CD8-positive, alpha-beta T cell (primary cell): ENCODE measurements at places on chromosomes 1 and 21.

- DNase-seq: no peak
Measured at GRCh38 chr1:178434899-178435435, 61.8 kb downstream of the CLEC20A start.

- DNase-seq: no peak
Measured at GRCh38 chr1:200619894-200620272, 668 bp downstream of the KIF14 start.

DNA sequence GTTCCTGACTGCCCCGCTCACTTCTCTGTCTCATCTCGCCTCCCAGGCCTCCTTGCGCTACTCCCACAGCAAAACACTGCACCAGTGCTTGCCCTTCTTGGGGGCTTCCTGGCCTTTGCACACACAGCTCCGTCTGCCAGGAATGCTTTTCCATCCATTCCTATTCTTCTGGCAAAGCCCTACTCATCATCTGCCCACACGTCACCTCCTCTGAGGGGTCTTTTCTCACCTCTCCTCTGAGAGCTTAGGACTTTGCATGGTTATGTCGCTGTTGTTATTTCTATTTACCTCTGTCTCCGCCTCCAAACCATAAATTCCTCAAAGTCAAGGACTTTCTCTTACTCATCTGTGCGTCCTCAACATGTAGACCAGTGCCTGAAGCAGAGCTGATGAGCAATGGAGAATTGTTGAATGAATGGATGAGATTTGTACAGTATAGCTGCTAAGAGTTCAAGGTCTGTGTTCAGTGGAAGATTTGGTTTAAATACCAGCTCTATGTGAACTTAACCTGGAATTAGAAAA, 26.4 kb upstream of the BTG2 start:
- no peak for DNase-seq

DNA sequence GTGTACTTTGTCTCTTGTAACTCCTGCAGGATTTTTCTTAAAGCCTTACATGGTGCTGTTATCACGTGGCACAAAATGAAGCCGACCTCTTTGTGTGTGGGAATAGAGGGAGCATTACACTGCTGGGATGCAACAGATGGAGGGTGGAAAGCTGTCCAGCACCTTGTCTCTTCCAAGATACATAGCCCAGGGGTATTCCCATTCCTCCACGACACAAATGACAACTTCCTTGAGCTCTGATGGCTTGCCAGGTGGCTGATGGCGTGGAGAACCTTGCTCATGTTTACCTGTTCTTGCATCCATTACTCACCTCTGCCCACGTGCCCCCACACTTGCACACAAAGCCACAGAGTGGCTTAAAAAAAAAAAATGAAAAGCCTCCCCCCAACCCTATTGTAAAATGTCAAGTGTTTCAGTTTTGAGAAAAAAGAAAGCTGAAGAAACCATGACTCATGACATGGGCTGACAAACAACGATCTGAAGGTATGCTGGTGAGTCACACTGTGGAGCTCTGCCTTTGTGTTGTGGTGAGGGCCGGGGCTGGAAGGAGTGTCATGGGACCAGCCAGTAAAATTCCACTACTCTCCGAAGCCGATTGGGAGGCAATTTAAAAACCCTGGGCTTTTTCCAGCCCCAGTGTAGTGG, 32.0 kb upstream of the ATP5PO start:
- DNase-seq: peak; percentile 94
